Activated CD8-positive, alpha-beta memory T cell treated with anti-CD3 and anti-CD28 coated beads for 36 hours (primary cell): ENCODE measurements at places on chromosomes 7 and 10. TPM values are rescaled to one million over a fixed set of nuclear protein-coding genes. Genes with fewer than 3 reads are reported as not detected.

The HOXA2 gene
- total RNA-seq = not detected

The SFRP5 gene
- total RNA-seq = 0.11 TPM

The PLPP4 gene
- not detected for total RNA-seq

The ZMIZ2 gene
- total RNA-seq = 141 TPM

The AOC1 gene
- not detected for total RNA-seq

The FAM13C gene
- not detected for total RNA-seq

The TBC1D12 gene
- total RNA-seq = 0.55 TPM

The PRR15 gene
- not detected for total RNA-seq

The AOAH gene
- 22.5 TPM for total RNA-seq

The OR9A2 gene
- not detected for total RNA-seq

The ORAI2 gene
- total RNA-seq = 57.5 TPM

The DNAJC12 gene
- total RNA-seq = 31.8 TPM

The EN2 gene
- total RNA-seq = not detected

The ABCB1 gene
- total RNA-seq = 19.7 TPM

The MYO1G gene
- total RNA-seq = 316 TPM

The IFIT5 gene
- 6.4 TPM for total RNA-seq

The HABP2 gene
- total RNA-seq = not detected

The TMEM196 gene
- not detected for total RNA-seq

The TUBAL3 gene
- total RNA-seq = not detected

The PHKG1 gene
- total RNA-seq = 1.3 TPM

The ADRB1 gene
- total RNA-seq = 0.88 TPM

The CYP2C8 gene
- 0.15 TPM for total RNA-seq

The PTPRZ1 gene
- not detected for total RNA-seq

The PAX4 gene
- not detected for total RNA-seq

The KNDC1 gene
- 0.17 TPM for total RNA-seq

The LHFPL3 gene
- total RNA-seq = not detected

The BBIP1 gene
- 36.9 TPM for total RNA-seq

The FOXI2 gene
- not detected for total RNA-seq

The RAB19 gene
- 5.7 TPM for total RNA-seq

The OR6B1 gene
- not detected for total RNA-seq

The TCAF2 gene
- total RNA-seq = 29.4 TPM

The SRRM3 gene
- not detected for total RNA-seq

The CALCR gene
- not detected for total RNA-seq

The GFRA1 gene
- total RNA-seq = not detected

The BAZ1B gene
- total RNA-seq = 115 TPM

The PDZD7 gene
- 0.27 TPM for total RNA-seq

The ELN gene
- total RNA-seq = not detected

The INMT gene
- not detected for total RNA-seq
